ENCODE measurements at places on chromosomes 6 and 20. TPM values are rescaled to one million over a fixed set of nuclear protein-coding genes. Genes with fewer than 3 reads are reported as not detected.

DNA sequence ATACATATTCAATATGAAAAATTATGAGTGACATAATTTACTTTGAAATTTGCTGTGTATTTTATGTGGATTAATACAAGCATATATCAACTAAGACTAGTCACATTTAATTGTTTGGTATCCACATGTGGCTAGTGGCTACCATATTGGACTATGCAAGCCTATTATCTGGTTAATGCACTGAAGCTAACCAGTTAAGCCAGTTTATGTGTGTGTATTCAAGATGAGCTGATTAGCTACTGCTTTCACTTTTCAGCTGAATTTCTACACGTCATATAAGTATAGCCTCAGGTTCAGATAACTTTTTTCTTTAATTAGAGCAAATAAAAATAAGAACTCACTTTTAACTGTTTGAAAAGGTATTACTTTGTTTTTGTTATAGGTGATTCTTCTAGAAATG, 903.7 kb downstream of the TFAP2A start:
- no peak for DNase-seq
- H3K36me3 ChIP-seq = no peaks in the 10 kb centered on the region
- H3K4me1 ChIP-seq = no peaks in the 10 kb centered on the region
- no peak overlapping the region for H3K4me3 ChIP-seq
- H3K27me3 ChIP-seq = no peaks in the 10 kb centered on the region

GRCh38 chr6:157273756-157274470, 49.4 kb downstream of the TMEM242 start:
- peaks cover 30% of the 10 kb centered on the region for H3K4me1 ChIP-seq
- H3K27ac ChIP-seq = peak overlapping the region; percentile 98
- H3K36me3 ChIP-seq = no peaks in the 10 kb centered on the region
- H3K27me3 ChIP-seq = no peaks in the 10 kb centered on the region
- DNase-seq = peak; percentile 74

GRCh38 chr6:30802731-30803130, 58.4 kb upstream of the IER3 start:
- H3K4me3 ChIP-seq = no peak overlapping the region
- H3K4me1 ChIP-seq = peaks cover 6% of the 10 kb centered on the region
- no peak overlapping the region for H3K27ac ChIP-seq
- no peak for DNase-seq

HCRTR2 gene
- not detected for total RNA-seq

C6orf132 gene
- 1.3 TPM for total RNA-seq

All from ascending aorta (tissue), 2 donors.